H9 (cell line): ENCODE measurements at places on chromosomes 5 and 9.
A peak's percentile ranks its signal among the peaks of the same experiment; 100 is the strongest.

DNA sequence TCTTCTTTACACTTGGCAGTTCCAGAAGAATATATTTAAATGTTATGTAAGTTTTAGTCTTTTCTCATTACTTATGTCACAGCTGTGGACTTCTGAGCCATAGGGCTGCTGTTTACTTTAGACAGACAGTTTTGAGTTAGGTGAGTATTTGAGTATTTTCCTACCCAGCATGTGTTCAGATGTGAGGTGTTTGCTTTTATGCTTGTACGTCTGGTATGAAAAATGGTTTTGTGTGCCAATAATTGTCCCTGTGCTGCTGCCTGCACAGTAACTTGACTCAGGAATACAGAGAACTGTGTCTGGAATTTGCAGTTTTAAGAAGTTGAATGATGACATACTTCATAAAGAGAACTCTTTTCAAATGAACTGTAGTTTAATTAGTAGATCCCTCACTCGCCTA lies 20.8 kb downstream of the MEGF10 start:
- DNase-seq, result no peak

DNA sequence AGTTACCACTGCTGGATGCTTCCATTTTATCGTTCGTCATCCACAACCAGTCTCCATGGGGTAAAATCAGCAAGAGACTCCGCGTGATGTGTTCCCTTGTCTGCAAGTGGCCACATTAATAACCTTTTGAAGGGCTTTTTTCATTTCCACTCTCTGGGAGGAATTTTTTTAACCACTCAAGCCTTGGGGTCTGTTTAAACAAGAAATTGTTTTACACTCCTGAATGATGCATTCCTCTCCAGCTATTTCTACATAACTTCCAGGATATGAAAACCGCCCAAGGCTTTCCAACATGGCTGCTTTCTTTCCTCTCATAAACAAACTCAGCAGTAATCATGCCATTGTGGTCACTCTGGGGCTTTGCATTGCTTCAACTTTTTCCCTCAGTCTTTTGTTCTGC lies 217.2 kb upstream of the DAPK1 start:
- no peak for DNase-seq

DNA sequence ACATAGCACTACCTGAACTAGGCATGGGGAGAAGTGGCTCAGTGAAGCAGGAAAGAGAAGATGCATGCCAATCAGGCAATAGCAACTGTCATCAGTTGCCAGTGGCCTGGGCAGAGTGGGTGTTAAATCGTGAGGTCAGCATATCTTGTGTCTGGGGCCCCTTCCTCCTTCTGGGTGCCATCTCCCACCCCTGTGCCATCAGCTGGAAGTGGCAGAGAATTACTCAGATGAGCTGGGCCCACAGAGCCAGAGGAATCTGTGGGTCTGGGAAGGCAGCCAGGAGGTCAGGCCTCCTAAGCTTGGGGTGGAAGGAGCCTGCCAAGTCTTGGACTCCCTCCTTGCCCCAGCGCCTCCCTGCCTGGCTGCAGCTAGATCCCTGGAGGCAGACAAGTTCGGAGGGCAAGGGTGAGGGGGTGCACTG lies 66.5 kb downstream of the GALNT12 start:
- no peak for DNase-seq

- DNase-seq, result no peak
These were observed 177.2 kb upstream of the MAP3K1 start for GRCh38 chr5:56638061-56638621.

GRCh38 chr9:102631559-102631958 lies 363.6 kb upstream of the CYLC2 start:
- DNase-seq, result no peak

GRCh38 chr5:133285583-133286021 lies 233.8 kb downstream of the HSPA4 start:
- DNase-seq, result no peak

- DNase-seq, result no peak
These were observed 600.8 kb upstream of the DAB2 start for GRCh38 chr5:40025586-40025985.

GRCh38 chr9:1434052-1434767 lies 384.1 kb downstream of the DMRT2 start:
- no peak for DNase-seq

DNA sequence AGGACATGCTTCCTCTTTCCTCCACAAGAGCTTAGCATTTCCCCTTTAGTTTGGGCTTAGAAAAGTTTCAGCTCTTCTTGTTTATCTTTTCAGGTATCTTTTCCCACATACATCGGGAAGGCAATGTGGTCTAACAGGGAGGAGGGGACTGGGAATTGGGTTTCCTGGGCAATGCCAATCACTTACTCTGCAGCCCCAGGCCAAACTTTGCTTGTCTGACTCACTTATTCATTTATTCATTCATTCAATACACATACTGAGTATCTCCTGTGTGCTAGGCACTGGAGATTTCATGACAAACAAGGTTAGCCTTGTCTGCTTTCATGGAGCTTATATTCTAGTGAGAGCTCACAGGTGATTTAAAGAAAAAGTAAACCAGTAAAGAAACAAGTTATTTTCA lies 10.7 kb upstream of the POU4F3 start:
- no peak for DNase-seq

- DNase-seq, result no peak
These were observed 41.1 kb upstream of the TCF7 start for GRCh38 chr5:134073404-134073803.

DNA sequence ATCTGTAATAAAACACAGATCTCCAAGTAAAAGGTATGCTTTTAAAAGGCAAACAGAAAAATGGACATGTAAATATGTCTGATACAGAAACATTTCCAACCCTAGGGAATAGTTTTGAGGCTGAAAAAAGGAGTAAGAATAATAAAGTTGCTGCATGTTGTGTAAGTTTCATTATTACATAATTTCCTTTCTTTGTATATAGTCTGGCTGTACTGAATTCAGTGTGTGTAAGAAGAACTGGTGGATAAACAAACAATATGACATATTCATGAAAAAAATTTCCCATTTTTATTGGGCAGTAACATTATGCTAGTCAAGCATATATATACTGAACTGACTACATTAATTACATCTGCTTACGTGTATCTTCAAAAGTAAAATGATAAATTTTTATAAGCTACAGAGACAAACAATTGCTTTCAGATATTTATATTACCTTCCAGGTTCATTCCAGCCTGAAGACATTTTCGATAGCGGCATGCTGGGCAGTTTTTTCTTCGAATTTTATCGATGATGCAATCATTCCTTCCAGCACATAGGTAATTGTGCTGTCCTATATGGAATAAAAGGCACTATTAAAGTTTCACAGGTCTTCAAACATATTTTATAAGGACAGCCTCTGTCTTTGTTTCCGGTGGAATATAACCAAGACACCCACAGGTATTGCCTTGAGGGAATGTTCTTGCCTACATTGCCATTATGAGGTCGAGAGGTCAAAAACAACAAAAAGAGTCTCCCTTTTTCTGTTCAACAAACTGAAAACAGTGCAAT lies 93.6 kb downstream of the NR3C1 start:
- no peak for DNase-seq

GRCh38 chr9:28915202-28915930 lies 1342.1 kb upstream of the C9orf72 start:
- no peak for DNase-seq

- no peak for DNase-seq
These were observed 376.0 kb downstream of the LRRC70 start for GRCh38 chr5:62954578-62954977.

GRCh38 chr5:140253985-140254384 lies 48.9 kb downstream of the PFDN1 start:
- DNase-seq, result no peak

DNA sequence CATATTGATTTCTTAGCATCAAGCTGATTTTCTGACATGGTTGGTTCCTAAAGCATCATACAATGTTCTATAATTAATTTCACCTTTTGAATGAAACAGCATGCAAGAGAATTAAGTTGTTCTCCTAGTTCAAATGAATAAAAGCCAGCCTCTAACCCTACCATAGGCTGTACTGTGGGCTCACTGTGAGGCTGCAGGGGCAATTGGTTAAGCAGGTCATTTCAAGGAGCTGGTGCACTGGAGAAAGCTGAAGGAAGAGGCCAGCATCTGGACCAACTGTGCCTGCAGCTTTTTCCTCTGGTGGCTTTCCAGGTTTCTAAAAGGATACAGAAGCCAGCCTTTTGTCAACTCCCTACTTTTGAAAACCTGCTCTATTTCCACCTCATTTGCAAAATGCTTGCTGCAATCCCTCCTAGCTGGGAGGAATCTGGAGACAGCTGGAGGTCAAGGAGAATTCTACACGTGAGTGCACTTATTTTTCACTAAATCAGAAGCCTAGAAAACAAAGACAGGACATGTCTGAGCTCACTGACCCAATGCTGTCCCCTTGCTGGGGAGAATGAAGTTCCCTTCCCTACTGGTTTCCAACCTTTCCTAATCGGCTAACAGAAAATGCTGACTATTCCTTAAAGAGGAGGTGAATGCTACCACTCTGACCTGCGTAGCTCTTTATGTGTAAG lies 158.9 kb downstream of the APBA1 start:
- no peak for DNase-seq

- no peak for DNase-seq
These were observed 4.4 kb downstream of the GPR107 start for GRCh38 chr9:130058154-130058553.

DNA sequence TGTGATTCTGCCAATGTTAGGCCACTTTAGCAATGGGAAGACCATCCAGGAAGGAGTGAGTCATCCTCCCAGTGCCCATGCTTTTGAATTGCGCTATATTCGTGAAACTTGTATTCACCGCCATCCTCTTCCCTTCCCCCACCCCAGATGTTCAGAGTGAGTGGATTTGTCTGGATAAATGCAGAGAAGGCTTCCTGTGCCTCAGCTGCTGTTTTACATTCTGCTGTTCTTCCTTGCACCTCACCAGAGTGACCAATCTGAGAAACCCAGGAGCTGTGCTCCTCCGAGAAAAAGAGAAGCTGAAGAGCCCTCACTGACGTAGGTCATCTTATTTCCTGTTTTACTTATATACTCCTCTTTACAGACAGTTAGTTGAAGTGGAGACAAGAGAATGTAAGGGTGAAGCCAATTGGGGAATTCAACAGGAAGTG lies 24.6 kb upstream of the SVEP1 start:
- DNase-seq, result no peak

- DNase-seq, result no peak
These were observed 602 bp downstream of the RPL37 start for GRCh38 chr5:40834391-40834848.

DNA sequence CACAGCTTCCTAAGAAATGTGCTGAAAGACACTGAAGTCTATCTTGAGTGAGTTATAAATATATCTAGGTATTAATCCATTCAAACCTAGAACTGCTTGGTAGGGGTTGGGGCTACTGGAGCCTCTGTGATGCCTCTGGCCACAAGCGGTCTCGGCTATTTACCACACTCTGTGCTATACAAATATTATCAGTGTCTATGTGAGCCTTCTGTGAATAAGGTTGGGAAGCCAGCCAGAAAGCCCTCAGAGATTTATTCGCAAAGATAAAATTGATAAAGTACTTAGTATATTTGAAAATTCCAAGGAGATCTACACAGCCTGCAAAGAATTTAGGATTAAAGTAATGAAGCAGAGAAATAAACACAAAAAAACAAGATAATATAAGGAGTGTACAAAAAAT lies 41.4 kb downstream of the LIFR start:
- DNase-seq, result no peak

- DNase-seq, result no peak
These were observed 7.2 kb downstream of the SPATA31E1 start for GRCh38 chr9:87889882-87890252.

DNA sequence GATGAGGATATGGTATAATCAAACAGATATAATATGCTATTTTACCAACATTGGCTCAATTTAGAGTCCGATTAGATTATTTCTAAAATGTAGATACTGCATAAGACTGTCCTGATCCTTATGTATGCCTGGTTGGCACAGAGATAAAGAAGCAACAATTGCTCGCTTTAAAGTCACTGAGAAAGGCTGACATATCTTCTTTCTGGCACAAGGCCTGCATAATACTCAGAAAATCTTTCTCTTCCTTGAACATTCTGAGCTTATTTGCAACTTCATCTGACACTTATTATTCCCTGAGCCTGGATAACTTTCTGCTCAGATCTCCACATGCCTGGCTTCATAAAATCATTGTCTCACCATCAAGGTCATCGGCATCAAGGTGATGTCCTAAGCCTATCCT lies 219.3 kb upstream of the CDH9 start:
- DNase-seq, result no peak

DNA sequence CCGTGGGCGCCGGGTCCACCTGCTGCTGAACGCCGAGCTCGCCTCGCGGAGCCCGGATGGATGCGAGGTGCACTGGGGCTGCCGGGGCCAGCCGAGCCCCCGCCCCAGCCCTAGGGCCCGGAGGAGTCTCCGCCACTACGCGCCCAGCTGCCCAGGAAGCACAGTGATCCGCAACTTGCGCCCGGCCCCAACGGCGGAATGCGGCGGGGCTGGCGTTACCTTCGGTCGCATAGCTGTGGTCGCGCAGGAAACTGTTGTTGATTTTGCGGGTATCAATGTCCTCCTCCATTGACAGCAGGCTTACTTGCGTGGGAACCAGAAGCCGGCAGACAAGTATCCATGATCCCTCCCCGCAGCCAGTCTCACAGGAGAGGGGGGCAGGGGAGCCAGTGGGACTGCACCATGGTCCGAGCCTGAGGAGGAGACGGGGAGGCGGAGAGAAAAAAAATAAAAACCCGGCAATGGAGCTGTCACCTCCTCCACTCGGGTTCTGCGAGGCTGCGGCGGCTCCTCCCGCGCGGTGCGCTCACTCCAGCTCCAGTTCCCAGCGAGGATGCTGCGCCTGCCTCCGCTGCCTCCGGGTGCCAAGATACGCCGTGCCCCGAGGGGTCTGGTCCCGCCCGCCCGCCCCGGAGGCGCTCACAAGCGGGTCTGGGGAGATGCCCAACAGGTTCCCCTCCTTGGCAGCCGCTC lies 628 bp downstream of the PPP2R2B start:
- peak; percentile 47 for DNase-seq

- no peak for DNase-seq
These were observed 182.5 kb upstream of the PIK3R1 start for GRCh38 chr5:68033029-68033428.

- no peak for DNase-seq
These were observed 187.7 kb upstream of the MPDZ start for GRCh38 chr9:13467157-13467556.

DNA sequence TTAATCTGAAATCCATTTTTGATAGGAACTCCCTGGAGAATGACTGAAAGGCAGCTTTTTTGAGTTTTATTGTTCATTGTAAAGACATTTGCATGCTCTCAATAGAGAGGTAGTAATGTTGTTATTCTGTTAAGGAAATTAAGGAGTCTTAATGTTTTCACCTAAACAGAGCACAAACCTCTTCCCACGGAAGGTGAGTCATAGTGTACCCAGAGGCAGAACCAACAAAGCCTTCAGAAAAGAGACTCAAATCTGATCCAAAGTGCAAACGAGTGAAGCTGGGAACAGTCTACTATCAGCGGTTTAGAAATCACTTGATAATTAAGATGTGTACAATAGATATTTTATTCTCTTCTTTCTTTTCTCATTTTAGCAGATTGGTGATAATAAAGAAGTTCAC lies 470.5 kb downstream of the PLK2 start:
- DNase-seq, result no peak

GRCh38 chr5:78634634-78635033 lies 13.9 kb downstream of the LHFPL2 start:
- DNase-seq, result no peak

- DNase-seq, result no peak
These were observed 38.8 kb downstream of the SFXN1 start for GRCh38 chr5:175516933-175517823.

- no peak for DNase-seq
These were observed 180.2 kb downstream of the FBXL17 start for GRCh38 chr5:108201721-108202120.

GRCh38 chr5:17317473-17317872 lies 100.0 kb downstream of the BASP1 start:
- no peak for DNase-seq

- DNase-seq, result no peak
These were observed 45.4 kb downstream of the PTBP3 start for GRCh38 chr9:112288029-112288428.
